ENCODE measurements at places on chromosomes 7 and 10.
A peak's percentile ranks its signal among the peaks of the same experiment; 100 is the strongest.

- DNase-seq = no peak
Measured at GRCh38 chr10:70186571-70186970, 16.3 kb upstream of the SAR1A start.

GRCh38 chr10:103613616-103614015 lies 120.1 kb downstream of the NEURL1 start:
- DNase-seq = no peak

DNA sequence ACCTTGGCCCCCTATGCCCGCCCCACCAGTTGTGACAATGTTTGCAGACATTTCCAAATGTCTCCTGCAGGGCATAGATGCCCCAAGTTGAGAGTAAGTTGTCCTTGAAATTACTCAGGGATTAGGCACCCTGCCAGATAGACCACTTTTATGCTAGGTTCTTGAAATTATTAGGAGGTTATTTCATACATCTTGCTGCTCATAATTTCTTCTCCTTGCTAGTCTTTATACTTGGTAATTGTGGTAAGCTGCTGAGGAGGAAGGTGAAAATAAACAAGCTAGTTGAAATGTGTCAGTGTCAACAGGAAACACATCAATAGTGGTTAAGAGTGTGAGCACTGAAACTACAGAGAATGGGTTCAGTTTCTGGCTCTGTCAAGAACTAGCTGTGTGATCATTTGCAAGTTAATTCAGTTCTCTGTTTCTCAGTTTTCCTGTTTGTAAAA lies 63.7 kb upstream of the AOAH start:
- DNase-seq = no peak

GRCh38 chr7:99309111-99309510 lies 16.6 kb upstream of the ARPC1A start:
- no peak for DNase-seq

DNA sequence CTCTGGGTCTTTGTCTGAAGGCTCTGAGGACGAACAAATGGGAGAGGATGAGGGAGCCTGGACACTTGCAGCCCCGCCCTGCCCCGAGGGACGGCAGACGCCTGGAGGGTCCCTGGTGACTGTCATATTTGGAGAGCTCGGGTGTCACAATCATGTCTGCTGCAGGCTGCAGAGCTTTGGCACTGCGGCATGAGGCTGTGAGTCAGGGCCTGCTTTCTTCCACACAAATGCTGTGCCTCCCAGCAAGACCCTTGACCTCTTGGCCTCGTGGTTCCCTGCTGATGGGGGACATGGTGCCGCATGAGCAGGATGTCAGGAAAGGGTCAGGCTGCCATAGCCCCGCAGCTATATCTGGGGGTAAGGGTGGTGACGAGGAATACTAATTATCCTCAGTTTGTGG lies 64.9 kb upstream of the PPIF start:
- DNase-seq = no peak

DNA sequence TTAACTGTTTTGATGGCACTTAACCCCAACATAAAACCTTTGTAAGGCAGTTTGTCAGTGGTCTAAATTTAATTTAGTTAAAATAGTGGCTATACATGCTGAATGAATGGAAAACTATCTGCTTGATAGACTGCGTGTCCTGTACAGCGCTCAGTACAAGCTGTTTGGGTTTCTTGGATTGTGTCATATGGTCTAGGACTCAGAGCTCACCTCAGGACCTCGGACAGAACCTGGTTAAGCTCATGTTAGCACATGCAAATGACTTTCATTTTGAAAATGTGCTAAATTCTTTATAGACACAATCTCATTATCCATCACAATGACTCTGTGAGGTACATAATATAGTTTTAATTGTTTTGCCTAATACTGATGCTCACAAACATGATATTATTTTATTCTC lies 55.7 kb upstream of the RELN start:
- DNase-seq = peak; percentile 4

DNA sequence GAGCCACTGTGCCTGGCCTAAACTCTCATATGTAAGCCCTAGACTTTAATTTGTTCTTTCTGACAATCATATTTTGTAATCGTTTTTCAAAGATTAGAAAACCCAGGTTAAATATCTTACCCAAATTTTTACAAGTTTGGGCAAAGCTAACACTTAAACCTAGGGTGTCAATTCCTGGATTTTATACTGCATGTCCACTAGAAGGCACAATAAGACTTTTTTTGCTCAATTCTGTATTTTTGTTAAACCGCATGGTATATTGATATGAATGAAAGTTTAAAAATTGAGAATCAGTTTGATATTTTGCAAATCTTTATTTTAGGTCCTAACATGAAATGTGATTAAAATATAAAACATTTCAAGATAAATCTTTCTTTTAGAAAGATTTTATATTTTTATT lies 29.3 kb downstream of the DYNC2I1 start:
- DNase-seq = peak; percentile 45

All from choroid plexus epithelial cell (primary cell).